ENCODE measurements at places on chromosomes 11 and 22.
A peak's percentile ranks its signal among the peaks of the same experiment; 100 is the strongest.

DNA sequence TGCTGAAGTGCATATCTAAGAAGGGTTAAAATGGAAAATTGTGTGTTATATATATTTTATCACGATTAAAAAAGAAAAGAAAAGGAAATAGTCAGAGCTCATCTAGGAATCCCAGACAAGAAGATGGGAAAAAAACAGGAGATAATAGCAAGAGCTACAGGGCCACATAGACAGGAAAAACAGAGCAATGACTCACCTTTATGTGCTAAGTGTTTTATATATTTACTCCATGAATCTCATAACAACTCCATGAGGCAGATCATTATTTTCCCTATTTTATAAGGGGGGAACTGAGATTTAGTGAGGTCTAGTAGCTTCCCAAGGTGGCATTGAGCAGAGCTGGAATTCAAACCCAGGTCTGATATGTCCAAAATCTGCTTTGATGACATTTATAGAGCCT lies 18.1 kb upstream of the ELF5 start:
- DNase-seq: no peak

DNA sequence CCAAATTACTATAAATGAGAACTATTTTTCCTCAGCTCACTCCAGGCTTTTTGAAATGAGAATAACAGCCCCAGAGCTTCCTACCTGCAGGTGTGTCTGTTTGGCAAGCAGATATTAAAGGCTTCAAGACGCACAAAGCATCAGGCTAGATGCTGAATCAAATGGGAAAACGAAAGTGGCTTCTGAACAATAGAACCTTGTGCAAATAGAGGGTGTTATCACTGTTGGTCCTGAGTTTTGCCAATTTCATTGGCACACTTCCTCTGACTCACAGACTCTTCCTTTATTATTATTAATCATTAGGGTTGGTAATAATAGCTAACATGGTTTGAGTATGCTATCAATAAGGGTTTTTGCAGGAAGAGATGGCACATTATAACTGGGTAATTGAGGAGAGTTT lies 13.4 kb downstream of the SYT13 start:
- DNase-seq: peak; percentile 18

GRCh38 chr22:32994898-32995297 lies 63.3 kb downstream of the SYN3 start:
- DNase-seq: no peak

DNA sequence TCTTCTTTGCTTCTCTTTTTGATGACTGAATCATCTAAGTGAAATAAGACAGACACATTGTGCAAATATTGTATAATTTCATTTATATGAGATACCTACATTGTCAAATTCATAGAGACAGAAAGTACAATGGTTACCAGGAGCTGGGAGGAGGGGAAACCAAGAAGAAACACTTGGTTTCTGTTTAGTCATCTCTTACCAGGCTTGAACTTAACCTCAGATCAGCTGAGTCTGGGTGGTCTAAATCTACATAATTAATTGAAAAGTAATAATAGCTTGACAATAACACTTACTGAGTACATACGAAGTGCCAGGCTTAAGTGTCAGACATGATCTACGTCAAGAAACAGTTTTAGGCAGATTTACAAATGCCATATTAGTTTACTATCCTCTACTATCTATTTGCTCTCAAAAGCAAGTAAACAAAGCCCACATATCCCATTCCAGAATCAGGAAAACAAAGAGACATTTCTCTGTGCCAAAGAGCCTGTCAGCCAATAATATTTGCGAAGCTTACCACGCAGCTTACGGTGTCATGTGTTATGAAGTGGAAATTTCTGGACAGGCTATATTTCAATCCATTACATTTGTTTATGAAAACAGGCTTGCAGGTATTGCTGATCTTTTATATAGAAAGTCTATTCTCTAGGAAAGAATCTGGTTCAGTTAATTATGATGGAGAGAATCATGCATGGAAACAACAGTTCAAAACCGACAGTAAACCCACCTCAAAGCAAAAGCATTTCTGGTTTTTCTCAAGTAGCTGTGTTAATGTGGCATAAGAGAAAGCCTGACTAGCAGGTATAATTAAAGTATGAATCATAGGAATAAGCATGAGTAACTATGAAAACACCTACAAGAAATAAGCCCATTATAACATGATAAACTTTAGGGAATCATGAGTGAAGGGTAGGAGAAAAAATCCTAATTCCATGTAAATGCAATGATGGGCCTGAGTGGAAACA lies 2.7 kb upstream of the ARHGAP42 start:
- DNase-seq: no peak

DNA sequence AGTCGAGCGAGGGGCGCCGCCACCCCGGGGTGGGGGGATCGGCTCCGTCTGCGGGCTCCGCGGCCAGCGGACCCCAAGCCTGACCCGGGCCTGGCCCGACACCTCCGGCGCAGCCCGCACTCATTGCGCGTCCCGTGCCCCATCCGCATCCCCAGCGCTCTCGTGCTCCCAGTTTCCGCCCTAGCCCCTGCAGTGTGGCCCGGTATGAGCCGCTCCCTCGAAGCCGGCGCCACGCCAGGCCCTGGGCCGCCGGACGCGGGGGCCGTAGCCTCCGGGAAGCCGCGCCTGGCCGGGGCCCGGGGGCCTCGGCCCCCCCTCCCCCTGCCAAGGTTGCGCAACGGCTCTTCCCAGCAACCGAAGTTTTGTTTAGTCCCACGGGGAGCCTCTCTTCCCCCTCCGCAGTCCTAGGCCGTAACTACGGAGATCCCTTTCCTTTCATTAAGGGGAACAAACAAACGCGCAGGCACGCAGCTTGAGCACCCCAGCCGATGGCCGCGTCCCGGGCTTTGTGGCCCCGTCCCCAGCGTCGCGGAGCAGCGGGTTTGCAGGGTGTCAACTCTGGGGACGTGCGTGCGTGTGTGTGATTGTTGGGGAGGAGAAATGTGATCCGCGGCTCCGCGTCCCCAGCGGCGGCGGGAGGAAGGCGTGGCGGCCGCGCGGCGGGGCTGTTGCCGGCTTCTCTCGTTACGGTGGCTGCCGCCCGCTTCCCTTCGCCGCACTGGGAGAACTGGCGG lies 883 bp downstream of the HIPK3 start:
- peak; percentile 96 for DNase-seq

DNA sequence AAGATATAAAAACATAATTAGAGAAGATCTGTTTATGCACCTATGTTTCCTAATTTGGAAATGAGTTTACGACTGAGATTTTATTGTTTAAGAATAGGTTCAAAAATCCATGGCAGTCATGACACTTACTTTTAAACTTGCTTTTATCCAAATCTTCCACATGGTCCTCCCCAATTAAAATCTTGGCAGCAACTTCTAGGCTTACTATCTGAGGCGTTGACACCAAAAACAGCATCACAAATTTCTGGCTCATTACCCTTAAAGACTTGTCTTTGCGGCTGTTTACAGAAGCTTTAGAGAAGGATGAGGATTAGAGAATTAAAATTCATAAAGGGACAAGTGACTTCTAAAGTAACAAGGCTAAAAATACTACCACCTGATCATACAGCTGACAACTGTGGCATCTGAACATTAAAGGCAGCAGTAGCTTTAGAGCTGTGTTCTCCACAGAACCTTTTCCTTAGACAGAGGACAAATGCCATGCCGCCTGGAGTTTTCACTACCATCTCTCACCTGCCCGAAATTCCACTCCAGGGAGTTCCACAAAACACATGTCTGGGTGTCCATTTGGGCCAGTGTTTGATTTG lies 6.4 kb downstream of the E2F8 start:
- DNase-seq: no peak

DNA sequence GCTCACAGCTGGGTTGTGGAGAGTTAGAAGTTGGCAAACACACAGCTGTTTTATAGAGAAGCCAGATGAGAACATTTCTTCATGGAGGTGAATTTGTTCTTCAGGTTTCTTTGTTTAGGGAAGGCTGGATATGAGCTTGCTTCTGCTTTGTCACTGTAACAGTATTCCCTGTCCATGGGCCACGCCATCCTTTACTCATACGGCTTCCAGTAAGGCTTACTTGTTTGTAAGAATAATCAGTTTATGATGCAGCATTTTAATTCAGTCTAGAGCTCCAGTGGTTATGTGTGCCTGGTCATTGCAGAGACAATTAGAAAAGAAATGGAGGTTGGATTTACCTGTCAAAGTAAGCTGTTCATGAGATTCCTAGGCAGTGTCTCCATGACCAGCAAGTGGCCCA lies 131.8 kb downstream of the TRIM44 start:
- DNase-seq: no peak

- peak; percentile 32 for DNase-seq
These were observed 111.0 kb upstream of the APOA1 start for GRCh38 chr11:116948391-116948790.

DNA sequence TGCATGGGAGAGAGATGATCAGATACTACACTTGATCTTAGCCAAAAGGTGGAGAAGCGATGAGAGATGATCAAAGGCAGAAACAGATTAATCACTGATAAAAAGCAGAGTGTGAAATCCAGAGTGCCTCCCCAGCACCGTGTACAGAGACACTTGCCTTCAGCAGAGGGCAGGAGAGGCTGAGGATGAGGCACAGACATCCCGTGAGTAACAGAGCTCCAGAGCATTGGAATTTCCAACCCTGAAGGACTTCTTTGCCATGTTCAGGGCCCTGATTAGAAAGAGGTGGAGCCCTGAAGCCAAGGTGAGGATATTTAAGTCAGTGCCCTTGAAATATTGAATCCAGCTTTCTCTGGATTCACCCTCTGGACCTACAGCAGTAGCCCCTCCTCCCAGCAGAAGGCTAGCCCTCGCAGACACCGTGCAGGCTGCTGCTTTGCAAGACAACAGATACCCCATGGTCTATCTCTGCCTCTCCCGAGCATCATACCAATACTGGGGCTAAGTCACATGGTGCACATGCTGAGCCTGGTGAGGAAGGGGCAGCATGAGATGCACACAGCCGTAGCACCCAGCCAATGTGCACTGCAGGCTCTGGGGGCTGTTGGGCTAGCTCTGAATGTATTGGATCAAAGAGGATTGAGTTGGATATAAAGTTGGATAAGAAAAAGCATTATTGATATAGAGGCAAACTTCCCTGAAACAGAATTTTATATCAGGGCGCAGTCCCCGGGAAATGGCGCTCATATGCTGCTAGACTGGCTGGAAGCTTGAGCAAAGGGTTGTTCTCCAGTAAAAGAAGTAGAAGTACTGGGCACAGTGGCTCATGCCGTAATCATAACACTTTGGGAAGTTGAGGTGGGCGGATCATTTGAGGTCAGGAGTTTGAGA lies 200.3 kb upstream of the B3GAT1 start:
- no peak for DNase-seq

- peak; percentile 70 for DNase-seq
These were observed at the start of gene TLCD5 for GRCh38 chr11:120324932-120325810. TSS of gene TLCD5 (plus strand) at chr11:120325299. CDS start at chr11:120327442, 2,143 bp downstream.

DNA sequence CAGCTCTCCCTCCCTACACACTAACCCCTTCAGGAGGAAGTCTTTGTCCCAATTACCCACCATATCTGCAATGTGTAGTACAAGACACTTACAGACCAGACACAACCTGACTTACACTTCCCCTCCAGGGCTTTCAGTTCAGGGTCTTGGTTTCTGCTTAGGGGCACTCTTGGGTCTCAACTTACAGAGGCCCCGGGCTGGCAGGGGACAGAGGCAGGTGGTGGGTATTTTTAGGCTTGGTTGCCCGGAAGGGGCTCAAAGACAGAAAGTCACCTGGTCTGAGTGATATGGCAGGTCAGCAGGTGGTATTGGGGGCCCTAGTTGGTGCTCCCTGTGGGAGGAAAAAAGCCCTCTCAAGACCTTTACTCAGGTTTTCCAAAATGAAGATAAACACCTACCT lies 3.4 kb upstream of the TMEM184B start:
- DNase-seq: no peak

DNA sequence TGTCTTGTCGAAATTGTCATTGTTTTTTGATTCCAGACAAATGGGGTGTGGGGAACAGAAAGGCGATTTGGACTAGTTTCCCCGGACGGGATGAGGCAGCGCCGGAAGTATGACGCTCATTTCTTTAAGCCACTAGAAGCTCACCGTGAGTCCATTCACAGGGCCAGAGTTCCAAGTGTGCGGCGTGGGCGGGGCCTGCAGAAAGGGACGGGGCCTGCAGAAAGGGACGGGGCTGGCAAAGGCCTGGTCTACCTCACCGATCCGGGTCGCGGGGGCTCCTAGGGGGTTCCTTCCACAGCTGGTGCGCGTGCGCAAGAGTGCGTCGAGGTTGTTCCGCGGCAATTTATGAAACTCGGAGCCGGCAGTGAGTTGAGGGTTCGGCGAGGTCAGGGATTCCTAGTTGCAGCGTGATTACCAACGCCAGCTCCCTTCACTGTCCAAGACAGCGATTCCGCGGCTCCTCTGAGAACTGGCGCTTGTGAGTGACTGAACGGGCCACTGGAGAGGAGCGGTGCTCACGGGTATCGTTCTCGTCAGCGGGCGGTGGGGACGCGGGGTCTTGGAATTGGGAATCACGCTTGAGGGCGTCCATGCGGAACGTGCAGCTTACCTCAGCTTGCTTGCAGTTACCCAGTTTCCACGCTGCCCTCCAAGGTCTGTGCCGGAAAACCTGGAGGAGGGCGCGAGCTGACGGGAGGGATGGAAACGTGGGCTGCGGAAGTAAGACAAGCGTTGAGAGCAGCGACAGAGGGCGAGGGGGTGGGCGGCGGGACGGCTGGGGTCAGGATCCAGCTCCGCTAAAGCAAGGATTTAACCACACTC lies at the start of gene ZNF215:
TSS of gene ZNF215 (plus strand) at position 219 of the 822 bp plus-strand sequence. CDS start 5,847 bp downstream, outside the sequence.
- DNase-seq: peak; percentile 92

DNA sequence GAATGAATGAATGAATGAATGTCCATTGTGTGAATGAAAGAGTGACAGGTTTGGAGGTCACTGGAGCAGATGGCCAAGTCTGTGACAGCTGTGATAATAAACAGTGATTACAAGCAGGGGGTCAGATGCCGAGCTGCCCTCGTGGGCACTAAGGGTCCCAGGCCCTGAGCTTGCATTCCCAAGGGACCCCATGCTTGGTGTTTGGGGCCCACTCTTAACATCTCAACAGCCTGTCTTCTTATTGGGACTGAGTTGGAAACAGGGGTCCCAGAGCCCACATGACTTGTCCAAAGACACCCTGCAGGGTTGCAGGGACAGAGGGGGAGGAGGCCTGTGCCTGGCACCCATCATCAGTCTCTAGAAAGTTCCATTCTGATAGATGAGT lies 12.0 kb upstream of the ANO1 start:
- DNase-seq: no peak

- DNase-seq: no peak
These were observed 925.1 kb upstream of the TENM4 start for GRCh38 chr11:80365980-80366379.

- DNase-seq: no peak
These were observed 39.5 kb downstream of the GRAMD1B start for GRCh38 chr11:123469586-123469985.

- DNase-seq: peak; percentile 82
These were observed 9.2 kb downstream of the TCF20 start for GRCh38 chr22:42261296-42261695.
